ENCODE measurements at places on chromosomes 16 and 17.

DNA sequence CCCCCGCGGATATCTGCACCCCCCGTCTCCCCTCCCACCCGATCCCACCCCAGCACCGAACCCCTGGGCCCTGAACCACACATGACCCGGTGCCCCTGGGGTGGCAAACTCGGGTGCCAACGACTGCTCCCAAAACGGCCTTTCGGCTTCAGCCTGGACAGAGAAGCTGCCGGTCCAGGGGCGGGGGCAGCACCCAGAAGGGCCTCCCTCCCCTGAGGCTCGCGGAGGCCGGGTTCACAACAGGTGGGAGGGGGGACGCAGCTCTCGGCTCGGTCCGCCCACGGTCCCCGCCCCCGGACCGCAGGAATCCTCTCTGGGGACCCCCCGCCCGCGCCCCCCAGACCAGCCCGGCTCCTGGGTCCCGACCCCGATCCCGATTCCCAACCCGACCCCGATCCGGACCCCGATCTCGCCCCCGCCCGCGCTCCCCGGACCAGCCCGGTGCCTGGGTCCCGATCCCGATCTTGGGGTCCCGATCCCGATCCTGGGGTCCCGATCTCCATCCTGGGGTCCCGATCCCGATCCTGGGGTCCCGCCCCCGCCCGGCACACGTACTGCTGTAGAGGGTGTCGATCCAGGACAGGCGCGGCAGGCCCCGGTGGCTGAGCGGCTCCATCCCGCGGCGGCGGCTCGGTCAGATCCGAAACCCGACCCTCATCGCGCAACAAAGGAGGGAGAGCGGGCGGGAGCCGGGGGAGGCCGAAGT, 516 bp downstream of the ABR start:
- DNase-seq = no peak

DNA sequence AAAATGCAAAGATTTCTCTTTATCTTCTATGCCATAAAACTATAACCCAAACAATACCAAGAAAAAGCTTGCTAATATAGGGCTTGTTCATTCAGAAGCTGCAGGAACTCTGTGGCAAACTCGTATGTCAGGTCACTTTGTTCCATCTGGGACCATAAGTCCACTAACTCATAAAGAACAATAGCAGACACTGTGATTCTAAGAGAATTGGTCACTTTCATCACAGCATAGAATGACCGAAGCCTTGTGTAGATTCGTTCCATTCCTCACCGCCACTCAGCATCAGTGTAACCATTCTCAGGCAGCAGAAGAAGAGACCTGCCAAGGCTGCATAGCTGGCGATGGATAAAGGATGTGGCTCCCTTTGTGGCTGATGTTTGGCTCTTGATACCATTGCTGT, 30.3 kb upstream of the VAT1L start:
- DNase-seq = no peak

DNA sequence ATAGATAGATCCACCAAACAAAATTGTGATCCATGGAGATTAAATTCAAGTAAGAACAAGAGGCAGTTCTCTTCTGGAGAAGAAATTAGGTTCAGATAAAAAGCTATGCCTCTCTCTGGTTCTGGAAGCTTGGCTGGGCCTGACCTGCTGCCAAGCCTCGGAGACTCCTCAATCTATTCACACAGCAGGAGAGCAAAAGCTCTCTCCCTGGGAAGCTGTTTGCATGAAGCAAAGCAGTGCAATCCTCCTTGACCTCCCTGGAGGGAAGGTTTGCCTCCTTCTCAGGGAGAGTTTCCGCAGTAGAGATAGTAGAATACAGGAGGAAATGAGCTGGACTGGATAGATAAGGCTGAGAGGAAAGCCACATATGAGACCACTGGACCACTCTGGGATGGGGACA, 78.1 kb upstream of the GNAO1 start:
- DNase-seq = no peak

DNA sequence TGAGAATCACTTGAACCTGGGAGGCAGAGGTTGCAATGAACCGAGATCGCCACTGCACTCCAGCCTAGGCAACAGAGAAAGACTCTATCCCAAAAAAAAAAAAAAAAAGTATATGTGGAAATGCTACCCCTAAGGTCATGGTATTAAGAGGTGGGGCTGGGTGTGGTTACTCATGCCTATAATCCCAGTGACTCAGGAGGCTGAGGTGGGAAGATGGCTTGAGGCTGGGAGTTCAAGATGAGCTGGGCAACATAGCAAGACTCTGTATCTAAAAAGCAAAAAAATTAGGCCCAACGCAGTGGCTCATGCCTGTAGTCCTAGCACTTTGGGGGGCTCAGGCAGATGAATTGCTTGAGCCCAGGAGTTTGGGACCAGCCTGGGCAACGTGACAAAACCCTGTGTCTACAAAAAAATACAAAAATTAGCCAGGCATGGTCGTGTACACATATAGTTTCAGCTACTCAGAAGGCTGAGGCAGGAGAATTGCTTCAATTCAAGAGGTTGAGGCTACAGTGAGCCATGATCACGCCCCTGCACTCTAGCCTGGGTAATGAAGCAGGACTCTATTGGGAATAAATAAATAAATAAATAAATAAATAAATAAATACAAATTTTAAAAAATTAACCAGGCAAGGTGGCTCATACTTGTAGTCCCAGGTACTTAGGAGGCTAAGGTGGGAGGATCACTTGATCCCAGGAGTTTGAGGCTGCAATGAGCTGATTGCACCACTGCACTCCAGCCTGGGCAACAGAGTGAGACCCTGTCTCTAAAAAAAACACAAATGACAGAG, 32.3 kb upstream of the NUFIP2 start:
- no peak for DNase-seq

DNA sequence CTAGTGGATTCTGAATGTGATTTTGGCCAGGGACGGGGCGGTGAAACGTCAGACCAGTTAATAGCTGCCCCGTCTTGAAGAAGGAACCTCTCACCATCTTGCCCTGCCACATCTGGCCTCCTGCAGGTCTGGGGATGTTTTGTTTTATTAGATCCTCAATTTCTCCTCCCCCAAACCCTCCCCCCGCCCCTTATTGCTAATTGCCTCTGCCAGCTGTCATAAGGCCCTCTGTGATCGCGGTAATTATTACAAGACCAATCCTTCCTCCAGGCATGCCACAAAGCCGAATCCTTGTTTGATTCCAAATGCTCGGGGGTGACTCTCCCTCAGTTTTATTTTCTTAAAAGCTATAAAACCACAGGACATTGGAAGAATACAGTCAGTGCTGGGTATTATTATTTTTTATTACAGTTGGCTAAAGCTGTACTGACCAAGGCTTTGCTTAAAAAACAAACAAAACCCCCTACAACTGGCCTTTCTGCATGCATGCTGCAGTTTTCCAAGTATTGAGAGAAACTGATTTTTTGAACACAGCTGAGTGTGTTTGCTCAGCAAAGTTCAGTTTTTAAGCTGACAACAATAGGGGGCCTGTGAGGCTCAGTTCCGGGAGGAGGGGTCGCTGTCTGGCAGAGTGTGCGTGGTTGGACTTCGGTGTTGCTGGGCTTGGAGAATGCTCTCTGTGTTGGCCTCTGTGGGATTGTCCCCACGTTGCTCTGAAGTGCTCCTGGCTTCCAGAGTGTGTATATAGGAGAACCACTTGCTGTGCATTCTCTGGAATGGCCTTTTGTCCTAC, 1.7 kb downstream of the KSR1 start:
- DNase-seq = no peak

- DNase-seq = no peak
Measured at GRCh38 chr17:56739776-56740175, 93.9 kb downstream of the C17orf67 start.

DNA sequence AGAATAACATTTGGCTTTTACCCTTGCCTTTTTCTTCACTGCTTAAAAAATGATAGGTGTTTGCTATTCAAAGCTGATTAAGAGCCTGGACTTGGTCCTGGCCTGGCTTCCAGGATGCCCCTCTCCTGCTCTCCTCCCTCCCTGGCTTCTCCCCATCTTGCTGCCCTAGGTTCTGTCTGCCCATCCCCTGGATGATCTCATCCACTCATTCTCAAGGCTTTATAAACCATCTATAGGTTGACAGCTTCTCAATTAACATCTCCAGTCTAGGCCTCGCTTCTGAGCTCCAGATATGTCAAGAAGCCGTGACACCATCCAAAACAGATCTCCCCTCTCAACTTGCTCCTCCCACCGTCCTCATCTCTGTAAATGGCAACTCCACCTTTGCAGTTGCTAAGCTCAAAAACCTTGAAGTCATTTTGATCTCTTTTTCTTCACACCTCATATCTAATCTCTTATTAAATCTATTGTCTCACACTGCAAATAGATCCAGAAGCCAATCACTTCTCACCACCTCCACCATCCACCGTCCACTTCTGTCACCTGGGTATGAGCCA, 8.7 kb downstream of the ZNF771 start:
- no peak for DNase-seq

- DNase-seq = no peak
Measured at GRCh38 chr16:85307552-85308364, 195.5 kb upstream of the CIBAR2 start.

- peak; percentile 45 for DNase-seq
Measured at GRCh38 chr16:89096768-89097391, 3.2 kb downstream of the ACSF3 start.

Measured in activated CD8-positive, alpha-beta memory T cell treated with anti-CD3 and anti-CD28 coated beads for 4 hours (primary cell).